Ureter (tissue), 1 donor: ENCODE measurements at places on chromosomes 12 and 14. TPM values are rescaled to one million over a fixed set of nuclear protein-coding genes. Genes with fewer than 3 reads are reported as not detected.

DNA sequence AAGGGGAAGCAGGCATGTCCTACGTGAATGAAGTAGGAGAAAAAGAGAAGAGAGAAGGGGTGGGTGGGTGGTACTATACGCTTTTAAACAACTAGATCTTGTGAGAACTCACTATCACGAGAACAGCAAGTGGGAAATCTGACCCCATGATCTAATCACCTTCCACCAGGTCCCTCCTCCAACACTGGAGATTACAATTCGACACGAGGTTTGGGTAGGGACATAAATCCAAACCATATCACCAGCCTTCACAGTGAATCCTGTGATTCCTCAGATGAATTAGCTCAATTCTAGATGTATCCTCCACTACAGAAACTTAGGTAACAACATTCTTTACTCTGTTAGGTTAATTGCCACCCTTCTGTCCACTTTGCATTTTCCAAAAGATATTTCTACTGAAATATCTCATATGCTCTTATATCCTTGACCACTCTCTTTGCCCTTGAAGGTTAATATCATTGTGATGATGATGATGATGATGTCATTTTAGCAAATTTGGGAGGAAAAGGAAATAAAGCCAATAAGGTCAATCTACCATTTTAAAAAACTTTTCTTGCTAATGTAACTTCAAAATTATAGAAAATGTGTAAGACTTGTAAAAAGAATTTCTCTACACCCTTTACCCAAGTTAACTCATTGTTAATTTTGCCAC is 23.2 kb upstream of the CCNT1 start:
- DNase-seq = no peak

DNA sequence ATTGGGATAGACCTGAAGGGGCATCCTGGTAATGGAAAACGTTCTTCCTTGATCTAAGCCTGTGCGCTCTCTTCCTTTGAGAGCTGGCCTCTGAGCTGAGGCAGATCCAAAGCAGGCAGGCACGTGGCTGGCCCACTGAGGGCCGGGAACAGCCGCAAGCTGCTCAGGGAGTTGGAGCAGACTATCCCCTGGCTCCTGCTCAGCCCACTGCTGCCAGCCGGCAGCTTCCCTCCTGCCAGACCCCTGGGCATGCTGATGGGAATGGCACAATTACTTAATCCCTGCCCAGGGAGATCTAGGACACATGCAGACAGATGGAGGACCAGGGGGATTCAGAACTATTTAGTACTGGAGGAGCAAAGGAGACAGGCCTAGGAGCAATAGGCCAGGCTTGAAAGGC is 14.4 kb downstream of the NEUROD4 start:
- no peak for DNase-seq

DNA sequence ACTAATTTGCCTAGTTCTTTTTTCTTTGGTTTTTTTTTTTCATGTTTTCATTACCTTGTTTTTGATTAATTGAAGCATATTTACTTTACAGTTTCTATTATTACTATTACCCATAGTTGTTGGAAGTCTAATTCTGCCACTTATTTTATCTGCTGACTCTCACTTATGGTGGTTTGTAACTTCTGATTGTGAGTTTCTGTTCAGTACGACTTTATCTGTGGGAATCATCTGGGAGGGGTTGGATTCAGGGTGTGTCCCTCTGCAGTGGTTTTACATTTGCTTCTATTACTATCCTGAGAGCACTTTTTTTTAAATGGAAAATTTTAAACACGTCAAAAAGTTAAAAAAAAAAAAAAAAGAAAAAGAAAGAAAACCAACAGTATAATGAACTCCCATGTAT is 26.4 kb upstream of the SOS2 start:
- DNase-seq = no peak

- no peak for DNase-seq
Measured at GRCh38 chr14:49056021-49056420, 530.2 kb downstream of the RPS29 start.

GRCh38 chr14:74855945-74856344 is 20.0 kb downstream of the PROX2 start:
- no peak for DNase-seq

Gene ALDH1L2
- 19.1 TPM for total RNA-seq

GRCh38 chr12:19166956-19167355 is 37.4 kb downstream of the PLEKHA5 start:
- DNase-seq = no peak

GRCh38 chr12:122276242-122276641 is 9.9 kb upstream of the VPS33A start:
- DNase-seq = no peak

GRCh38 chr14:72443991-72444441 is 449.9 kb downstream of the DPF3 start:
- DNase-seq = no peak

GRCh38 chr12:85825746-85826145 is 10.5 kb downstream of the RASSF9 start:
- no peak for DNase-seq

GRCh38 chr14:89767131-89767530 is 187.4 kb downstream of the EFCAB11 start:
- no peak for DNase-seq

Gene PUS1
- total RNA-seq = 46.9 TPM

Gene MON2
- total RNA-seq = 96.9 TPM

GRCh38 chr12:10331642-10332239 is 24.1 kb downstream of the KLRD1 start:
- DNase-seq = no peak

Gene MYH6
- total RNA-seq = not detected

- peak; percentile 83 for DNase-seq
Measured at GRCh38 chr12:57888409-57889157, 42.1 kb upstream of the CTDSP2 start.

GRCh38 chr12:113270709-113271009 is 49.4 kb downstream of the TPCN1 start:
- no peak for DNase-seq

Gene NDRG2
- 188 TPM for total RNA-seq

GRCh38 chr12:21340403-21340802 is 5.7 kb upstream of the SLCO1A2 start:
- DNase-seq = no peak

GRCh38 chr14:95327558-95328374 is 8.1 kb upstream of the CLMN start:
- no peak for DNase-seq

DNA sequence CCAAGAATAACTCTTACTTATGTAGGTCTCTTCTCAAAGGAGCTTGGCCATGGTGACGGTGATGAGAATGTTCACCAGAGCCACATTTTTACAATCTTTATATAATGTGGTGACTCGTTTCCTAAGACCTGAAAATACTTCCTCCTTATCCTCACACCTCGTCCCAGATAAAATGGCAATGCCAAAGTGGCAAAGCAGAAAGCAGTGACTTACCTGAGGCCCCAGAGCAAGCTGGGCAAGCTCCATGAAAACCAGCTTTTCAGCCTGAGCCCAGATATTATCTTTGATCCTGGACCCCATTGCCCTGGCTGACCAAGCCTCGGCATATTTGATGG is 173.6 kb upstream of the PRMT8 start:
- no peak for DNase-seq

Gene TAS2R43
- total RNA-seq = 3.0 TPM

Gene CELA1
- total RNA-seq = not detected

Gene ACOT6
- total RNA-seq = not detected

DNA sequence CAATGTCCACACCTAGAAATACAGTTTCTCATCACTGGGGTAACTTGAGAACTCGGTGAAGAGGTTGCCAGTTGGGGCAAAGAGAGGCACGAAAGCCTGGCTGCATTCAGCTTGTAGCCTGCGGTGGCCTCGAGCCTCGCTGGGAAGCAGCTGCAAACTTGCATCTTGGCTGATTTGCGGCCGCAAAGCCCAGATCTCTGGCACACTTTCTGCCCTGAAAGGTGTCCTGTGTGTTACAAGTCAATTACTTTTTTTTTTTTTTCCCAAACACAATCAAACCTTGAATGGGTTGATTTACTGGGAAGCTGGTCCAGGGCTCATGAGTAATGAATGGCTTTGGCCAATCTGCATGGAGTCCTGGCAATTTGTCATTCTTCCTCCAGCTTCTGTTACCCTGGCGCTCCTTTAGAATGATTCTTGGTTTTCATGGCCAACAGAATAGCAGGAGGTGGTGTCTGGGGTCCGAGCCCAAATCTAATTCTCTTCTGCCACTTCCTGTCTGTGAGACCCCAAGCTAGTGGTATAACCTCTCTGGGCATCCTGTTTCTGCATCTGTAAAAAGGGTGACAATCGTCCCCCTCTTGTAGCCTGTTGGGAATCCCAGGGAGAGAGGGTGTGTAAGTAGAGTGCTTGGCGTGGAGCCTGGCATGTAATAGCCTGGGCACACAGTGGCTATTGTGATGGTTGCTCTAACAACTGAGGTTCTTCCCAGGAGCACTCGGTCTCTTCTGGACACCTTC is 6.7 kb downstream of the BCL7A start:
- no peak for DNase-seq

Gene FSCB
- total RNA-seq = 0.49 TPM

GRCh38 chr14:22668417-22668816 is 24.3 kb upstream of the OR6J1 start:
- no peak for DNase-seq

Gene HOXC6
- 2.3 TPM for total RNA-seq

Gene EML5
- total RNA-seq = 2.0 TPM

DNA sequence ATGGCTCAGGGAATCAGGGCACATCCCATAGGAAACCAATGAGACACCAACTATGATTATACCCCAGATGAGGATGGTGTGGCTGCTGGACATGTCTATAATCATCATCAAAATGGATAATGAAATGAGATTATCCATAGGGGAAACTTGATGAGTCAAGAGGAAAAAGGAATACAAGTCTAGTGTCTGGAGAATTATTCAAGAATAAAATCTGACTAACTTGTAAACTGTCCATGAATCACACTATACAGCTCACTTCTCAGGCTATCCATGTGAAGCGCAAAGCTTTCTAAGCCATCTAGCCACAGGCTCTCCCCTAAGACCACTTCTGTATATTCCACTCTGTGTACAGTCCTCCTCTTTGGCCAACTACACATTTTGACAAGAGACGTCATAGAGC is 52.5 kb downstream of the DUSP16 start:
- DNase-seq = no peak

DNA sequence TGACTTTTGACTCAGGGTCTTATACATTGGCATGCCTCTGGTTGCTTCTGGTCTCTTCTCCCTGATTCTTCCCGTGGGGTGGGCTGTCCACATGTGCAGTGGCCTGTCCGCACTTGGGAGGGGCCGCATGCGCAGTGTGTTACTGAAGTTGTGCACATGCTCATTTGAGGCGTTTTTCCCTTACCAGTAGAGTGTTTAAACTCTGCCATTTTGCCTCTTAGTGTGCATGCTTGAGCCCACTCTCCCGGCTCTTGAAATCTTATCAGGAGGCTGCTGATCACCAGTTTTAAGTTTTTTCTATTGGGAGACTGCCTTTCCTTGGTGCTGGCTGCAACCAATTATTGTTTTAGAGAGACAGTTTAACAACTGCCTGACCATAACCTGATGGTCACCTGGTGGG is 32.1 kb upstream of the HECTD1 start:
- no peak for DNase-seq

- no peak for DNase-seq
Measured at GRCh38 chr12:131105736-131106348, 152.1 kb downstream of the ADGRD1 start.

Gene TCL1B
- total RNA-seq = not detected

- DNase-seq = no peak
Measured at GRCh38 chr12:94666158-94666557, 15.8 kb upstream of the TMCC3 start.

Gene CBLN3
- 2.2 TPM for total RNA-seq

DNA sequence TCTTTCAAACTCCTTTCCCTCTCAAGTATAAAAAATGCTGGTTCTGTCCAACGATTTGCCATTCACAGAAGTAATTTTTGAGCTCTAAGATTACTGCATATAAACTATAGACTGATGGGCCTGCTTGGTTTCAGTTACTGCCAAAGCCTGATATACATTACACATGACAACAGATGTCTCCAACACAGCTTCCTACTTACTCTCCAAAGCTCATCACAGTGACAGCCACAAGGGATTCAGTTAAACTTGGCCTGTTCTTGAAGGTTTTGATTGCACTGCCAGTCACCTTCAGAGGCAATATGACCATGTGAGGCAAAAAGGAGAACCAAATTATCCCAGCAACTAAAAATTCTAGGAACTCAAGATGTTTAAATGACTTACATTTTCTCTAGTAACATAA is 30.1 kb downstream of the STXBP6 start:
- no peak for DNase-seq

Gene RNASE3
- not detected for total RNA-seq

- no peak for DNase-seq
Measured at GRCh38 chr12:84911271-84912197, 1.1 kb downstream of the SLC6A15 start.

- DNase-seq = no peak
Measured at GRCh38 chr12:68896881-68897540, 36.0 kb downstream of the CPM start.

GRCh38 chr12:104448031-104448430 is 8.7 kb upstream of the CHST11 start:
- DNase-seq = no peak

GRCh38 chr14:36510874-36511273 is 9.2 kb downstream of the NKX2-1 start:
- no peak for DNase-seq

DNA sequence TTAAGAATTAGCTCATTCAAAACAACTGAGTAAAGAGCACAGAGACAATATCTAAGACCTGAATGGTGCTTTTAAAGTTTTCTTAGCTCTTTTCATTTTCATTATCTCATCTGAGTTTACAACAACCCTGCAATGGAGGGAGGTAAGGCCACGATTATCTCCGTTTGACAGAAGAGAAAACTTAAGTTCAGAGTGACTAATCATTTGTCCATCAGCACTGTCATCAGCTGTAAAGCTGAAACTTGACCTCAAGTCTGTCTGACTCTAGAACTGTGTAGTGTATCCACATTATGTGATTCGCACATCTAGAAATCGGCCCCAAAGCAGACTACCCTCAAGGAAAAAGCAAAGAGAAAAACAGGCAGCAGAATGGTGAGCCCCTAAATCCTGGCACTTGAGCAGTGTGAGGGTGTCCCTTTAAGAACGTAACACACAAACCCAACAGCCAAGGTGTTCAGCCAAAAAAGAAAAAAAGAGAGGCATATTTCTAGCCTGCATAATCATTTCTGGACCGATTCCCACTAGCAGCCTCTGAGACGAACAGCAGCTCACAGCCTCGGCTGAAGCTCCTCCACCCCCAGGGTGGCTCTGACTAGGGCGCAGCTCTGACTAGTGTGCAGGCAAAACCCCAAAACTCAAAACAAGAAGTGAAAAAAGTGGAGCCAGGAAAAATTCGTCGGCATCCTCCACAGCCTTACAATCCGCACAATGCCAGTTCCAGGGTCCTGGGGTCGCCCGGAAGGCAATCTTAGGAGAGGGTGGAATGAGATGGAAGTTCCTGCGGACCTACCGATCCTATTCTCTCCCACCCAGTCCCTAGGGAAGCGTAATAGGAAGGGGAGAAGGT is 1.6 kb downstream of the STXBP6 start:
- no peak for DNase-seq

DNA sequence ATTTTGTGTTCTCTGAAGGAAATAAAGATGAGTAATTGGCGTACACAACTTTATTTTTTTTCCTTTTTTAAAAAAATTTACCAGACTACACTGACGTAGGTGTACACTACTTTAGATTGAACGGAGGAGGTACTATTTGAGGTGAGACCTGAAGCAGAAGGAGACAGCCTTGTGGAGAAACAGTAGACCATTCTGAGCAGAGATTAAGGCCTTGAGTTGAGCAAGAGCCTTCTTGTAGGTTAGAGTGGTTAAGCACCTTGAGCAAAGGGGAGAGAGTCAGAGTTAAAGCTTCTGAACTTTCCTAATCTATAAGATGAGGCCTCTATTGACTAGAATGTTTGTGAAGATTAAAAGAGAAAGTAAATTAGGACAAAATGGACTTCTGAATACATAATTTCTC is 2.5 kb downstream of the LEMD3 start:
- no peak for DNase-seq
